ENCODE measurements at places on chromosomes 12 and 14.

- DNase-seq = no peak
Measured at GRCh38 chr12:121089031-121089812, 43.5 kb upstream of the P2RX7 start.

DNA sequence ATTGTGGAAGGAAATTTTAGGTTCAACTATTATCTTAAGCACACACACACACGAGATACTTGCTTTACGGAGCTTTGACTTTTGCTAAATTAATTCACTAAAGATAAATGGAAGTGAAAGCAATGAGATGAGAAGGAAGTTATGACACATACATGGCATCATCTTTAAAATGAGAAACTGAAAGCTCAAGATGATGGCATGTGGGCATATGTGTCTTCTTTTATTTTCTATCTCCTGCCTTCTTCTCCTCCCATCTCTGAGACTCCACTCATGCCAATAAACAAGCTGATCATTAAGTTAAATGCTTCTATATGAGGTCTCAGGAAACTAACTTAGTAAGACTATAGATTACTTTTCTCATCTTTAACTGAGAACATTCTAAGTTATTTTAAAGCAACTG lies 216.7 kb downstream of the MED13L start:
- no peak for DNase-seq

DNA sequence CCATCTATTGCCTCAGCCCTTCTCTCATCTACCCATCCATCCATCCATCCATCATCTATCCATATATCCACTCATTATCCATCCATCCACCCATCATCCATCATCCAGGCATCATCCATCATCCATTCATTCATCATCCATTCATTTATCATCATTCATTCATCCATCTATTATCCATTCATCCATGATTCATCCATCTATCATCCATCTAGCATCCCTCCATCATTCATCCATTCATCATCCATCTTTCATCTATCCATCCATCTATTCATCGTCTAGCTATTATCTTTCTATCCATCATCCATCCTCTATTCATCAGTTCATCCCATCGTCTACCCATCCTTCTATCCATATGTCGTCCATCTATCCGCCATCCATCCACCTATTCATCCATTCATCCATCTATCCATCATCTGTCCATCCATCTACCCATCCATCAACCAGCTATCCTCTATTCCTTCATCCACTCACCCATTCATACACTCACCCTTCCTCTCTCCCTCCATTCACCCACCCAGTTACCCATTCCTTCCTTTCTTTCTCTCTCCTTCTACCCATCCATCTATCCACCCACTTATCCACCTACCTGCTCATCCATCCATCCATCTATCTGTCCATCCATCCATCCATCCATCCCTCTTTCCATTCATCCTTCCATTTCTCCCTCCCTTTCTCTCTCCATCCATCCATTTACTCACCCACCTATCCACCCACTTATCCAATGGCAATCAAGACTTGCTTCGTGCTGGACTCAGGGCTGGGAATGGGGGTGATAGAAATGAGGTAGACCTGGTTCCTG lies 59.3 kb downstream of the KIF26A start:
- no peak for DNase-seq

DNA sequence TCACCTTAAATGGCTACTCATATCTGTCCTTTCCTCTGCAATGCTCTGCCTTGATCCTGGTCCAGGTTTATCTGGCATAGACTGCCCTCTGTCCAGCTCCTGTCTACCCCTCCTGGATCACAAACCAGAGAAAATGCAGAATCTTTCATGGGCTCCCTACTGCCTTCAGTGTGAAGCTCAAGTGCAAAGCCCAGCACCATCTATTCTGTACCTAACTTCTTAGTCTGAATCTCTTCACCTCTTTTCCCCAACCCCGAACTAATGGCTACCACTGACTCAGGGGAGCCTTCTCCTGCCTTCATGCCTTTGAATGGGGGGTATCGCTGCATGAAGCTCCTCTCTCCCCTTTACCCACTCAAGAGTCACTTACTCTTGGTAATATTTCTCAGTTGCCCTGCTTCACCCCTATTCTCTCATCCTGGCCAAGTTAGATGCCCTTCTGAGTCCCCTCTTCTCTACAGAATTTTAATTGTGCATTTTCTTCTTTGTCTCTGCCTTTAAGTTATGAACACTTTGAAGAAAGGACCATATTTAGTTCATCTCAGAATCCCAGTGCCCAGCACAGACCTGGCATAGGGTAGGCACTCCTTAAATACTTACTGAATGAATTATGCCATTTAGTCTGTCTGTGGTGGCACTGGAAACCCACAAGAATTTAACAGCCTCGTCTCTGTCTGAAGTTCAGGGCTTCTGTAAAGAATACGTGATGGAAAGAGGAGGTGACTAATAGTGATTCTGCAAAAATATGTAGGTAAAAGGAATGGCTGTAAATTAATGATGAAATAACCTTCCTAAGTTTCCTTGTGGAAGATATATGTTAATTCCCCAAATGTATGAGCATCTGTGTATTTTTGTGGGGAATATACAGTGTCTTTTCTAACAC lies 191.3 kb upstream of the AMIGO2 start:
- DNase-seq = peak; percentile 82

- DNase-seq = no peak
Measured at GRCh38 chr12:96456265-96456974, 33.0 kb upstream of the CFAP54 start.

- DNase-seq = no peak
Measured at GRCh38 chr14:71713016-71713415, 219.2 kb upstream of the RGS6 start.
